ENCODE measurements at places on chromosomes 12 and 14.

DNA sequence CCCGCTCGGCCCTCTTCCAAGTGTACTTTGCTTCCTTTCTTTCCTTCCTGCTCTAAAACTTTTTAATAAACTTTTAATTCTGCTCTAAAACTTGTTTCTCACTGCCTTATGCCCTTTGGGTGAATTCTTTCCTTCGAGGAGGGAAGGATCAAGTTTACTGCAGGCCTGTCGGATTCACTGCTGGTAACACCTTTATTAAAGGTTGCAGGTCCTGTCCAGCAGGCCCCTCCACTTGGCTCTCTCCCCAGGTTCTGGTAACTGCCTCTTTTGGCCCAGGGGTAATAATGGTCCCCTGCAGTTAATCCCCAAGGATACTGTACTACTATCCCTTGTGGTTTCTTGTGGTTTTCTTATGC, 152.7 kb upstream of the EEA1 start:
- DNase-seq: no peak

DNA sequence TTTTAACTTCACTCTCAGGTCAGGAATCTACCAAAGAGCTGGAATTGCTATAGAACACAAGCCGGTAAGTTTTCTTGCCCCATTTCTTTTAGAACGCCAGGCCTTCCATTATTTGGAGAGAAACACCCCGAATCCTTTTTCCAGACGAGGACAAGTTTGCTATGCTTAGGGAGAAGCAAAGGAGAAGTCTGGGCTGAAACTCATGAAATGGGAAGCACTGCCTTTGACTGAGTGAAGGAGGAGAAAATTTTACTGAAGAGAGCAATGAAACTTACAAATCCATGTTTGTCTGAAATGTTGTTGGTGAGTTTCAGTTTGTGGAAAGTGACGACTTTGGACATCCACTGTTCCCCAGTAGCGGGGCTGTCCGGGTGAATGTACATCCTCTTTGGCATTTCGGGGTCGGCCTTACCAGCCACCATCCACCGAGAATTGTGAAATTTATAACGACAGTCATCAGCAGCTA, 3.3 kb downstream of the TBX3 start:
- DNase-seq: no peak

GRCh38 chr12:53223389-53224060, 8.5 kb downstream of the RARG start:
- DNase-seq: peak; percentile 20

DNA sequence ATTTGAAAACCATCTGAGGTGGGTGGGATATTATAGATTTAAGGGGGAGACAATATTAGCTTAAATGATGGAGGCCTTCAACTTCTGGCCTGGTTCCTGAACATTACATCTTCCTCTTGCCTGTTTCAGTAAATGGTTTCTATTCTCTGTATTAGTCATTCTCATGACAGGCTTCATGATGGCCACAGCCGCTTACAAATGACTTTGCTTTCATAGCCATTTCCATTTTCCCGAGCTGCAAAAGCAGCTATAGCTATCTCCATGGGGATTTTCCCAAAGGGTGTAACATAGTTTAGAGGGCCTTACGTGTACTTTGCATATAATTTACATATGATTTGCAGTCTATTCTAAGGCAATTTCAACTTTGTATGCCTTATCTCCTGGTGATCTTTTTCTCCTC, 121.8 kb downstream of the NRXN3 start:
- no peak for DNase-seq

DNA sequence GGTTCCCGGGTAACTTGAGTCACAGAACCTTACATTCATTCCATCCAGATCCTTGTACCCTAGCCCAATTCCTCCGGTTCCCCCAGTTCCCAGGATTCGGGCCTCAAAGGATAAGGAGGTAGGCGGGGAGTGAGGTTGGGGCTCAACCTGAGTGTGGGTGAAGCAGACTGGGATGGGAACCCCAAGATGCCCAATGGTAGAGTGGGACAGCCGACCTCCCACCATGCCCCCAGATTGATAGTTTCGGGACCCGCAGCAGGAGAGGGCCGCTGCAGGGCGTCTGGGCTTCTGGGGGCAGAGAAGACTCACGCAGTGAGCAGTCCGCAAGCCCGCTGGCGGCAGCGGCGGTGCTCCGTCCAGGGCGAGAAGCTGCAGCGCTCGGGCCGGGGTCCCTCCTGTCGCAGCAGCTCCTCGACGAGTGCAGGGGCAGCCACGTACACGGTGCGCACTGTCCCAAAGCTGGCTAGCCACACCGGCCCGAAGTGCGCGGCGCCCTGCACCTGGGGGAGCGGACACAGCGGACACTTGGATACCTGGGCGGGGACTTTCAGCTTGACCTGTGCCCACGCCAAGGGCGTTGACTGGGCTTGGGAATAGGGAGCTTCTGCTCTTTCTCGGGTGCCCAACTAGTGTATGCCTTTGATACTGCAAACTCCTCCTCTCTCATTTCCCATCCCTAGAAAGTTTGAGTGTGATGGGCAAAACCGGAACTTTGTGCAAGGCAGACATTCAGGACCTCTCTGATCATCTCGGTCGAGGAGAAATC, 997 bp downstream of the CYP27B1 start:
- DNase-seq: no peak

- DNase-seq: no peak
These were observed 208.6 kb upstream of the CDKN3 start for GRCh38 chr14:54188064-54188666.

DNA sequence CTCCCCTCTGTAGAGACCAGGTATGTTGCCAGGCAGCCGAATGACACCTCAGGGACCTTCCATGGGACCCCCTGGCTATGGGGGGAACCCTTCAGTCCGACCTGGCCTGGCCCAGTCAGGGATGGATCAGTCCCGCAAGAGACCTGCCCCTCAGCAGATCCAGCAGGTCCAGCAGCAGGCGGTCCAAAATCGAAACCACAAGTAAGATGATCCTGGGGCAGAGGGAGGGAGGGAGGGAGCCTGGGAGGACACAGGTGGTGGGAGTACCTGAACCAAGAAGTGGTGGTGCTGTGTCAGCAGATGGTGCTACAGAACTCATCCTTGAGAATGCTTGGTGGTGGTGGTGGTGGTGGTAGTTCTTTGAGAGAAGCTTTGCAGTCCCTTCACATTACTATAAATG, 1.0 kb downstream of the SMARCD1 start:
- DNase-seq: no peak

- DNase-seq: no peak
These were observed 2.8 kb upstream of the ACADS start for GRCh38 chr12:120722784-120723183.

- DNase-seq: no peak
These were observed 161.1 kb downstream of the NUAK1 start for GRCh38 chr12:105977652-105978051.

- DNase-seq: no peak
These were observed 6.8 kb upstream of the ASIC1 start for GRCh38 chr12:50050410-50051098.

DNA sequence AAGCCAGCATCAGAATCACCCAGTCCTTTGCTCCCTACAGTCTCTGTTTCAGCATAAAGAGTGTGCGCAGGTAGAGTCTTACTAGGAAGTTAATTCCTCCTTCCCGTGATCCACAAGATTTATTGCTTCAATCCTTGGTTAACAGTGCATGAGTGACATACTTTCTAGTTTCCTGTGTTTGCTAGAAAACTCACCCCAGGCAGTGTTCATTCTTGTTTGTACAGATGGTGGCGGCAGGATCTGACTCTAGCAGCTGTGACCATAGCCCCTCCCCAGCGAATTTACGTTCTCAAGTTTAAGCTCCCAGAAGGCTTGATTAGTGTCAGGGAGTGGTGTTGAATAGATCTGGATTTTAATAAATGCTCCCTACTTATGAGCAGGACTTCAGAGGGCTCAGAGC, 75.9 kb upstream of the ANO2 start:
- DNase-seq: no peak

DNA sequence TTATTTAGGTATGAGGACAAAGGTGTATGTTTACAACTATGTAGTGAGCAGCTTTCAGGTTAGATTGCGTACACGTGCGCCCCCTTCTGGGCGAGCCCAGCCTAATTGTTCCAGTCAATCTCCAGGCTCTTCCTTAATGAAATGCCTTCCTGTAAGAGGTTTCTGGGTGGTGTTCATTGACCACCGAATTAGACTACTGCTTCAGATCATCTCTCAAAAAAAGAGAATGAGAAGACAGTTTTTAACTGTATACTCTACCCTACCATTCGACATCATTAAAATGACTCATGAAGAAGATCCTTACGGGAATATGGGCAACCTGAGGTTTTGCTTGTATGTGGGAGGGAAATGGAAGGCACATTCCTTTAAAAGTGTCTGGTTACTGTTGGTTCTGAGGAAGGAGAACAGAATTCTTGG, 2.1 kb downstream of the LUM start:
- no peak for DNase-seq

DNA sequence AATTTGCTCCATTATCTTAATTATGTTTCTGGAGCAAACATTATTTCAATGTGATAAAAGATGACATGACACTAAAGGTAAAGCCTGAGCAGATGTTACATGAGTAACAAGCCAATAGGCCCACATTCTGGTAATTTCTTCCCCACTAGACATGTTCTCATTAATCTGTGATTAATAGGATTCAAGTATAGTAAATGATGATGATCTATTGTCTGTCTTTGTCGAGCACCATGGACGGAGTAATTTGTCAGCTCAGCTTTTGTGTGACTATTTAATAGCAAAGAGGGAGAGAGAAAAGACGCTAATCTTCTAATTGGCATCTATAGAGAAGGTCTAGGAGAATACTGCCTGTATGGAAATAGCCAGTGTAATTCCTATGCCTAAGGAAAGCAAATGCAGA, 62.2 kb upstream of the INSM2 start:
- DNase-seq: no peak

- no peak for DNase-seq
These were observed at the start of gene NPC2 for GRCh38 chr14:74492776-74493342. NPC2 (minus strand) TSS chr14:74493305; CDS start chr14:74493274, 31 bp downstream.

GRCh38 chr12:32134101-32134888, 27.6 kb downstream of the BICD1 start:
- no peak for DNase-seq

DNA sequence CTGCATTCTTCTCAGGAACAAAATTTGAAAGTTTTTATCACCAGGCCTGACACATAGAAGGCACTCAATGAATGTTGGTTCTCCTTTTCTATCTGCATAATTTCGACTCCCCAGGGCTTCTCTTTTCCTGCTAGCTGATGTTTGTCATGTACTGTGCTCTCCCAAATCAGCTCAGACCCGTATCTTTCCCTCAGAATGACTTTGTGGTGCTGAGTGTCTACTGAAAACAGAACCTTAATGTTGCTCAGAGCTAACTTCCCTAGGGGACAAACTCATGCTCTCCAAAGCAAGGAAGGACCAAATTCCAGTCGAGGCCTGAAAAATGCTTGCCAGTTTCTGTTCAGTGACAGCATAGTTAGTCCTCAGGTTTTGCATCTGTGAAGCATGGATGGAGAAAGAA, 1.9 kb downstream of the ARHGDIB start:
- no peak for DNase-seq

DNA sequence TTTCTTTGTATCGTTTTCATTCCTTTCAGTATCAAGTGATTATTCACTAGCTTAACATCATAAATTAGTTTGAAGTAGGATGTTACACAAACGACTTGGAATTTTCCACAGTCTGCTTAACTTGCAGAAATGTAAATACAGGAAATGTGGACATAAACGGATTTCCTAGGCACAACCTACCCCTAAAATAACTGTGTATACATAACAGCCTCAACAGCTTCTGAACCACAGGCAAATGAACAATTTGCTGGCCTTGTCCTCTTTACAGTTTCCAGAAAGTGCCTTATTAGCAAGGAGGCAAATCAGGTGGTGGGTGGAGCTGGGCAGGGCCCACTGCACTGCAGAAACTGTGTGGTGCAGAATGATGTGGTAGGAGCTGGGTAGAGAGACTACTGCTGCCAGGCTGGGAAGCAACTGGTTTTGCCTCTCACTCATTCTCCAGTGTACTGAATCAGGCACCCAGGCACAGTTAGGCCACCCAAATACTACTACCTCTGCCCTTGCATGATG, 14.1 kb downstream of the DRAM1 start:
- no peak for DNase-seq

GRCh38 chr12:8096281-8096915, 14.3 kb downstream of the NECAP1 start:
- no peak for DNase-seq

DNA sequence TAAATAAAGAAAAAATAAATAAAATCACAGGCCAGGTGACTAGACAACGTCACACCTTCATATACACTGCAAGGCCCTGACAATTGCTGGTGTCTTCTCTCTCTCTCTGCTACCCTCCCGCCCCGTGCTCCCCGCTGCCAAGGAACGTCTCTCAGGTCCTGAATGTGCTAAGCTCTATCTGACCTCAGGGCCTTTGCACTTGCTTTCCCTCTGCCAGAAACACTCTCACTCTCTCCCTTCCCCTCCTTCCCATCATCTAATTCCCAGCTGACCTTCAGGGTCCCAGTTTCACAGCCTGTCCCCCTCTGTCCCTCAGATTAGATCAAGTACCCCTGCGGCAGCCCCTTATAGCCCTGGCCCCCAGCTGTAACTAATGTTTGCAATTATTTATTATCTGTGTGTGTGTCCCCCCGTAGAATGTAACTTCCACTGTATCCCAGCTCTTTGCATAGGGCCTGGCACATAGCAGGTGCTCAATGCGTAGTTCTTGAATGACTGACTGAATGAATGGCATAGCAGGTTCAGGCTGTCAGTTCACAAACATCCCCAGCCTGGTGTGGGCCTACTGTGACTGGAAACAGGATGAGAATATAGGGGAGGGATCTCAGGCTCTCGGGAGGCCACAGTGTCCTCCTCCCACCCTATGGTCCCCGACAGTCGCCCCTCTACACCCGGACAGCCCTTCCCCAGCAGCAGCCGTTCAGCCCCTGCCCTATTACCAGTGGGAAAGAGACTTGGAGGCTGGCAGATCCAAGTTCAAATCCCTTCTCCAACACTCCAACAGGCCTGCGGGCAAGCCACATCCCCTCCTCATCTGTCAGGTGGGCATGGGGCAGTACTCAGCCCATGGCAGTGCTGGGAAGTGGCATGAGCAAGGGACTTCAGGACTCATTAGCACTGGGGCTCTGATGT, 6.6 kb downstream of the BEGAIN start:
- DNase-seq: no peak

DNA sequence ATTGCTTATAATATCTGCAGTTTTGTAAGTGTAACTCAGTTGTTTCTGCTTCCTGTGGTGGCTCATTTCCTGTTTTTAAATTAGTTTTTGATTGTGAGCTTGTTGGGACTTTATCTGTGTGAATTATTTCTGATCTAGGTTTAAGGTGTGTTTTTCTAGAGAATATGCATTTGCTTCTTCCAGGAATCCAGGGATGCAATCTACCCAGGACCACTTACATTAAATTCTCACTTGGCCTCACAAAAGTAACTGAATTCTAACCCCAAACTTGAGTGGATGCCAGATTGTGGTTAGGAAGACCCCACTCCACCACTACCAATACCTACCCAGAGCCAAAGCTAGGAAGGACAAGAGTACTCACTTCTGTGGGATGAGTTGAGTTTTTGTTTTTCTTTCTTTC, 11.9 kb downstream of the STYX start:
- DNase-seq: no peak

GRCh38 chr14:55446833-55447232, 6.4 kb upstream of the TBPL2 start:
- no peak for DNase-seq

GRCh38 chr14:62097072-62097471, 334.9 kb downstream of the SNAPC1 start:
- DNase-seq: no peak

Data from amygdala (tissue), 56 donors.